ENCODE measurements at places on chromosomes 1 and 21.
A peak's percentile ranks its signal among the peaks of the same experiment; 100 is the strongest.

- DNase-seq: peak; percentile 70
These were observed 151.7 kb downstream of the PCP4 start for GRCh38 chr21:40018871-40019475.

DNA sequence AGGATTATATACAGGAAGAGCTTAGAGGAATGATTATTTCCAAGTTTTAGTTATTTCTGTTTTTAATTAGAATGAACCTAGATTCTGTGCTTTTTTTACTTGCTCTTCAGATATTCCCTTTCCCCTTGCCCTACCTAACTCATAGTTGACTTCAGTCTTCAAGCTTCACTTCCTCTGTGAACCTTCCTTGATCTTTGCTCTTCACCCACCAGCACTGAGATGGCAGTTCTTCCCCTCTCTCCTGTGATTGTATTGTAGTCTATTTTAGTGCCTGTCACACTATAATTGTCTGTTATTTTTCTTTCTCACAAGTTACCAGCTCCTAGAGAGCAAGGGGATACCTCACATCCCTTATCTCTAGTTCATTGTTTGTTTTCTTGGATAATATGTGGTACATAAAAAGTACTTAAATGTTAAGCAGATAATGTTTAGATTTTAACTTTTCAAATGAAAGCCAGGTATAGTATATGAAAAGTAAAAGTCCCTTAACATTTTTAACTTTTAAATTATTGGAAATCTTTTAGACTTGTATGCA, 33.2 kb downstream of the KCTD3 start:
- no peak for DNase-seq

DNA sequence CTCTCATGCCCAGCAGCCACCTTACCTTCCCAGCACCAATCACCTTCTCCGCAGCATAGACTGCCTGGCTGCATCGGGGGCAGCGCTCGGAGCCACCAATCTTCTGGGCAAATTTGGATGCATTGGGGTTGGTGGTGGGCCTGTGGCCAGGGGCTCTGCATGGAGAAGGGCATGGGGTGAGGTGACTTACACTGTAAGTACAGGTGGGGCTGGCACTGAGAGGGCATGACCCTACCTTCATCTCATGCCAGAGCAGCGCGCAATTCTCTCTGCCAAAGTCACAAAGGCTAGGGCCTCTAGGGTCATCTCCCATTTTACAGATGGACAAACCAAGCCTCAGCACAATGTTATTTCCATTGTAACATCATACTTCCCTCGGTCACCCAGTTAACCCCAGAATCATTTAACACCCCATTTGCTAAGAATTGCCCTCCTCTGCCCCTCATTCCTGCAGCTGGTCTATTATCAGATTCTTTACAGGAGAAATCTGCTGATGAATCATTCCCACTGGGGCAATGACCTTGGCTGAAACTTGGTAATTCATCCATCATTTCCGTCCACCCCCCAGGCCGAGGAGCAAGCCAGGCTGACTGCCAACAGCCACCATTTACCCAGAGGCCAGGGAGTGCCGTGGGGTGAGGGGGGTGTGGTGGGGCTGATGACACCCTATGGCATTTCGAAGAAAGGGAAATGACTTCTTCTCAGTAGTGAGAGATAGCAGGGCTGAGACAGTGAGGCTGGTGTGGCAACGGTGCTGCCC, 17.9 kb downstream of the CSRP1 start:
- DNase-seq: no peak

DNA sequence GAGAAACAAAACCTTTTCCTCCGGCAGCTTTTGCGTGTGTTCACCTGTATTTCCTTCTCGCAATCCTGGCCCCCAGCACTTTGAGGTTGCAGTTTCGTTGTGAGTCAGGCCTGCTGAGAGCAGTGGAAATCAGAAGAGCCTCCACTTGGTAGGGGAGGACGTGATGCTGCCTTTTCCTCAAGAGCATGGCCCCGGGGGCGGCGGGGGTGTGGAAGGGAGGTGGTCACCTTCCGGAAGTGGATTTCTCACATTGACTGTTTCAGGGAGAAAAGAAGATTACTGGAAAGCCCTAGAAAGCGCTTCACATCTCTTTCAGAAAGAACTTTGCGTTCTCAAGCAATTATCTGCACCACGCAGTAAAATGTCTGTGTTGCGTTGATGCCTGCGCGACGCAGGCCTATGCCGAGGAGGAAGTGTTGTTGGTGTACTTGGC, 12.2 kb upstream of the IL10 start:
- no peak for DNase-seq

DNA sequence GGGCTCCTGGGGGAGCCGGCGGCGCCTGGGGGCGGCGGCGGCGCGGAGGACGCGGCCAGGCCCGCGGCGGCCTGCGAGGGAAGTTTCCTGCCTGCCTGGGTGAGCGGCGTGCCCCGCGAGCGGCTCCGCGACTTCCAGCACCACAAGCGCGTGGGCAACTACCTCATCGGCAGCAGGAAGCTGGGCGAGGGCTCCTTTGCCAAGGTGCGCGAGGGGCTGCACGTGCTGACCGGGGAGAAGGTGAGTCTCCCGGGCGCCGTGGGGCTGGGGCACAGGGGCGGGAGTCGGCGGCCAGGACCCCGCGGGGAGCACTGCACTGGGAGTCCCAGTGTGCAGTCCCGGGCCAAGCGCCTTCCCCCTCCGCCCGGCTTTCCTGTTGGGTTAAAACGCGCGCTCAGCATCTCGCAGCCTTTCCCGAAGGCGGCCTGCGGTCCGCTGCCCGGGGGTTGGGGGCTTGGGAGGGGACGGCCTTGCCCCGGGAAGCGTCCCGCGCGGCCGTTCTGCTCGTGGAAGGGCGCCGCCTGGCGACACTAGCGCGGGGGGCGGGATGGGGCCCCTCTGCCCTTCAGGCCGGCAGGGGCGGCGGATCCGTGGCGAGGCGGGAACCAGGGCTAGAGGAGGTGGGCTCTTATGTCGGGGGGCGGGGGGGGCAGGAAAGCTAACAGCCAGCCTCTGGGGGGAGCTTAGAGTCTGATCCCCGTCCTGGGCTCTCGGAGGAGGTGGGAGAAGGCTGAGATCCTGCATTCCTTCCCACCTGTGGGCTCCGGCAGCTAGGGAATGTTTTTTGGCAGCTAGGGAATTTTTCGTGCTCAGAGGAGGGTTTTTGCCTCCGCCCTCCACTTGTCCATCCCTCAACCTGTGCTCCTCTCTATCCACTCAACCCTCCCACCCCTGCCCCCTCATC, 1.1 kb downstream of the HUNK start:
- peak; percentile 87 for DNase-seq

DNA sequence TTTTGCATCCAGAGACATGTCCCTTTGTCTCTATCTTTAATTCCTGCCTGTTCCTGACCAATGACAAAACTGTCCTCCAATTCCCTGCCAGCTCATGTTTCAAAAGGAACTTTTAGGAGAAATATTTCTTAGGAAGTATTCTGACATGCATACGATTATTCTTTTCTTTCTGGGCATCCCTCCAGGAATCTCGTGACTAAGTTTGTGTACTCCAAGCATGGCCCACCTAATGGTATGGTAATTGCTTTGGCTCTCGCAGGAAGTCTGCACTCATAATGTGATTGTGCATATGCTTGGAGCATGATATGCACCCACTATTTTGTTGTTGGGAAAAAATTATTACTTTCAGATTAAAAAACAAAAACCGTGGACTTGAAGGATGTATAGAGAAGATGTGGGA, 256.4 kb downstream of the PRDM2 start:
- DNase-seq: peak; percentile 54

GRCh38 chr1:201745023-201745422, 83.9 kb upstream of the IPO9 start:
- no peak for DNase-seq

GRCh38 chr1:43286115-43286514, 734 bp upstream of the C1orf210 start:
- no peak for DNase-seq

DNA sequence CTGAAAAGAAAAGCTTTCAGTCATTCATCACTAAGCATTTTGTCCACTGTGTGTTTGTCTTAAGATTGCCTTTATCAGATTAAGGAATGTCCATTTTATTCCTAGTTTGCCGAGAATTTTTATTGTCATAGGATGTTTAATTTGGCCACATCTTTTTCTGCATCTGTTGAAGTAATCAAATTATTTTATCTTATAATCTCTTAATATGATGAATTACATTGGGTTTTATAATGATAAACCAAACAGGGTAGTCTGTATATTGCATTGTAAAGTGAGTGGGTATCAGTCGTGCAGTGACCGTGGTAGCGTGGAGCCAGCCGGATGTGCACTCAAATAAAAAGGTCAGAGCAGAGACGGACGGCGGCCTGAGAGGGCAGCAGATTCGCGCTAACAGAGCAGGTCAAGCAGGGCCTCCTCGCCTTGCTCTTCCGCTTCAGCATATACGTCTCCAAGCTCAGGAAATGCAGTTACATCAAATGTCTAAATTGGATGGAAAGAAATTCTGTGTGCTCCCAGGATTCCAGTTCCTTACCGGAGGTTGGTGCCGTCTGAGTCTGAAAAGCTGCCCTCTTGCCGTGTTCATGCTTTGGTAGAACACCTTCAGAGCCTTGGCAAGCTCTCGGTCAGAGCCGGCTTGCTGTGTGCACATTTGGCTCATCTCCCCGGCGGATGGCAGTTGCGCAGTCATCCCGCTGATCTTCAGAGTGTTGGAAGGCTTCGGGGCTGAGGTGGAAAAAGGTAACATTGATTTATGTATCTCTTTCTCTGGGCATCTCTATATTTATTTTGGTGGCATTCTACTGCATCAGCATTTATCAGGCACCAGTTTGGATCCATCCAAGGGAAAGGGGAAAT, 51.5 kb downstream of the SCCPDH start:
- DNase-seq: no peak

DNA sequence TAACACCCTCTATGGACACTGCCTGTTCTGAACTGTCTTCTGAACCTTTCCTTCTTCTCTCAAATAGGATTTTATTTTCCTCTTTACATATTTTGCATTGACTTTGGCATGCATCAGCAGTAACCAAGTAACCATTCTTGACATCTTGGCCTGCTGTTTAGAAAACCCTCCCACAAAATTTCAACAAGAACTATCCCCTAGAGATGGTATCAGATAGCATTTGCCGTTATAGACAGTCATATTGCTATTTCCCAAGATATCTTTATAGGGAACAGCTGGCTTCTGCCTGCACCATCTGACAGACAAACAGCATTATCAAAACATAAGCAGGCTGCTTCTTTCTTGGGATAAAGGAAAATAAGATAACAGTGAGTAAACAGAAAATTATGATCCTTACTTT, 54.7 kb downstream of the LHX8 start:
- peak; percentile 17 for DNase-seq

DNA sequence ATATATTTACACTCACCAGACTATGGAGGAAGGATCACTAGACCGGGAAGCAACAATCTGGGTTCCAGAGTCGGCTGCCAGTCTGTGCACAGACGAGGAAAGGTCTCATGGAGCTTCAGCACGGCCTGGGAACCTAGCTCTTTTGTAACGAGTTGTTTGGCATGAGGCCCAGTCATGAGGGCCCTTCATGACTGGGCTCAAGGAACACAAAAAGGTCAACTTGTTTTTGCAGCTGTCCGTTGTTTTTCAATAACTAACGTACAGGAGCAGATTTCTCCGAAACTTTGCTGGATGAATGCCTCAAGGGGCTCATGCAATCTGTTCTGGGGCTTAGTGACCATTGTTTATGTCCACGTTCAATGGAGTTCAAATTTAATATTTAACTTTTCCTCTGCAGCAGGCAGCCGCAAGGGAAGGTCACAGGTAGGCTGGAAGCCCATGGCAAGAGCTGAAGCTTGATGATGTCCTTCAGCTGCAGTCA, 5.9 kb upstream of the STUM start:
- no peak for DNase-seq

- no peak for DNase-seq
These were observed 134.1 kb upstream of the KRTAP19-8 start for GRCh38 chr21:31172328-31172727.

- no peak for DNase-seq
These were observed 68.4 kb upstream of the IPO9 start for GRCh38 chr1:201760516-201760915.

- DNase-seq: no peak
These were observed 29.0 kb downstream of the SIM2 start for GRCh38 chr21:36727866-36728265.

GRCh38 chr1:109391157-109391556, 6.6 kb downstream of the SORT1 start:
- no peak for DNase-seq

- no peak for DNase-seq
These were observed 75.4 kb downstream of the CACHD1 start for GRCh38 chr1:64545118-64545843.

DNA sequence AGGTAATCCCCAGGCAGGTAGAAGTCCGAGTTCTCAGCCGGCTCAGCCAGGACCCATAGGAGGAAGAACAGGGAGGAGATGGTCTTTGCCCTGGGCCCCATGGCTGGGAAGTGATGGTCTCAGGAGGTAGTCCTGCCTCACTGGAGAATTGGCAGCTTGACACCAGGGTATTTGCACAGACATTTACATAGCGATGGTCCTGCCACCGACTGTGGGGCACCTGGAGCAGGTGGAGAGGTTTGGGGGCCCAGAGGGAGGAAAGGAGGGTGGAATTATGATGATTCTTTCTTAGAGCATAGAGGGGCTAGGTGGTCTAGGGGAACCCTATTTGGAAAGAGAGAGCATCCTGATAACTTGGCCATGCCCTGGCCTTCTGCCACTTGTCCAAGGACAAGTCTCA, at the start of gene TAS1R2:
TSS of gene TAS1R2 (minus strand) at position 101 of the 400 bp plus-strand sequence. CDS start at position 101, 0 bp downstream.
- no peak for DNase-seq

- peak; percentile 80 for DNase-seq
These were observed 485 bp downstream of the SIPA1L2 start for GRCh38 chr1:232629250-232630046.

GRCh38 chr1:119475866-119476439, 31.1 kb upstream of the HSD3B1 start:
- peak; percentile 57 for DNase-seq

- peak; percentile 25 for DNase-seq
These were observed 205.0 kb downstream of the GPR52 start for GRCh38 chr1:174652569-174653280.

- peak; percentile 88 for DNase-seq
These were observed 23.5 kb downstream of the MTARC1 start for GRCh38 chr1:220810179-220810653.

DNA sequence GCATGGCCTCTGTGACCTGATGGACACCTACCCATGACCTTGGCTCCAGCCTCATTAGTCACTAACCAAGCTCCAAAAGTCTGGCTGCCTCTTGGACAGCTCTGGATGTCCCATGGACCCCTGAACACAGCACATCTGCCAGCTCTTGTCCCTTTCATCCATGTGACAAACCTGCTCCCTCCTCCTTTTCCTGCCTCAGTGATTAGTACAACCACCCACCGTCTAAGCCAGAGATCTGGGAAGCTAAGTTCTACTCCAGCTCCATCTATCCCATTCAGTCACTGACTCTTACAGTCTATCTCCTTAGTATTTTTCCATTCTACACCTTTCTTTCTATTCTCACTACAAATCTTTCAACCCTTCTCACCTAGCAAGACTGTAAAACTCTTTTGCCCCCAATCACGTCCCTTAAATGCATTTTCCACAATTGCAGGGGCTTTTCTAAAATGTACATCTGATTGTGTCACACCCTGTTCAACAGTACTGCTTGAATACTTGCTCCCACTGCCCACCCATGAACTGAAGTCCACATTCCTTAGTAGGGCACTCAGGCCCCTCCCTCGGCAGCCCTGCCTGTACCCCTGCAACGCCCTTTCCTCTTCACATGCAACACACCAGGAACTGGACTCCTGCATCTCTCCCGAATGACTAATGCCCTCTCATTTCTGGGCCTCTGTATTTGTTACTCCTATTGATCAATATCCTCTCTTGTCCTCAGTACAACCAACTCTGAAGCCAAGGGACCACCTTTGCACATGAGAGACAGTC, 7.2 kb downstream of the GPN2 start:
- no peak for DNase-seq

GRCh38 chr1:243903895-243904294, 53.9 kb upstream of the AKT3 start:
- peak; percentile 61 for DNase-seq

Data from eye (tissue), 1 donor.